ENCODE measurements at places on chromosomes 1 and 21. TPM values are rescaled to one million over a fixed set of nuclear protein-coding genes. Genes with fewer than 3 reads are reported as not detected.

COL8A2 gene
- 1.5 TPM for total RNA-seq

PTPRU gene
- total RNA-seq: 45.5 TPM

GPA33 gene
- total RNA-seq: 0.11 TPM

CDC42BPA gene
- 30.1 TPM for total RNA-seq

CFAP126 gene
- total RNA-seq: not detected

RNF223 gene
- not detected for total RNA-seq

MYBPH gene
- total RNA-seq: not detected

PTAFR gene
- 1.8 TPM for total RNA-seq

AMY1C gene
- not detected for total RNA-seq

MSH4 gene
- 0.63 TPM for total RNA-seq

LRRC40 gene
- total RNA-seq: 27.6 TPM

CR2 gene
- 1.8 TPM for total RNA-seq

DENND2C gene
- total RNA-seq: 3.4 TPM

PDPN gene
- 199 TPM for total RNA-seq

ADAM30 gene
- total RNA-seq: not detected

TMEM269 gene
- 0.44 TPM for total RNA-seq

RHD gene
- total RNA-seq: 1.6 TPM

SLC22A15 gene
- total RNA-seq: 3.5 TPM

CD164L2 gene
- total RNA-seq: 1.2 TPM

RGS8 gene
- 0.07 TPM for total RNA-seq

SELP gene
- not detected for total RNA-seq

UQCRH gene
- 502 TPM for total RNA-seq

SGIP1 gene
- total RNA-seq: 1.6 TPM

CD1E gene
- total RNA-seq: not detected

MROH9 gene
- not detected for total RNA-seq

WDR64 gene
- not detected for total RNA-seq

PRRX1 gene
- not detected for total RNA-seq

TRIM45 gene
- 10.3 TPM for total RNA-seq

CYB561D1 gene
- total RNA-seq: 6.5 TPM

REN gene
- not detected for total RNA-seq

GUCA2B gene
- total RNA-seq: not detected

E2F2 gene
- 5.1 TPM for total RNA-seq

C1orf115 gene
- total RNA-seq: 6.0 TPM

SCMH1 gene
- 16.5 TPM for total RNA-seq

ADAMTS1 gene
- 17.8 TPM for total RNA-seq

AGL gene
- total RNA-seq: 23.7 TPM

ATP6V1G3 gene
- not detected for total RNA-seq

TRIM46 gene
- 16.5 TPM for total RNA-seq

SPATA45 gene
- 0.68 TPM for total RNA-seq

MLLT11 gene
- 13.0 TPM for total RNA-seq

TSNAX gene
- 39.8 TPM for total RNA-seq

PTPN22 gene
- total RNA-seq: not detected

RAB25 gene
- total RNA-seq: 42.8 TPM

CCDC181 gene
- 2.9 TPM for total RNA-seq

TIE1 gene
- 1.2 TPM for total RNA-seq

PRKACB gene
- 20.7 TPM for total RNA-seq

CELA3B gene
- not detected for total RNA-seq

ATP8B2 gene
- 38.7 TPM for total RNA-seq

ERG gene
- 0.11 TPM for total RNA-seq

SLAMF6 gene
- total RNA-seq: not detected

ZSWIM5 gene
- 3.4 TPM for total RNA-seq

SYT2 gene
- 3.3 TPM for total RNA-seq

ZFYVE9 gene
- total RNA-seq: 28.4 TPM

RYR2 gene
- 3.4 TPM for total RNA-seq

SYCP1 gene
- total RNA-seq: not detected

LHX8 gene
- not detected for total RNA-seq

HSPG2 gene
- total RNA-seq: 80.8 TPM

LIPI gene
- total RNA-seq: not detected

ADAMTS4 gene
- 7.0 TPM for total RNA-seq

RNF186 gene
- total RNA-seq: not detected

Measured in H9 (cell line).